ENCODE measurements at places on chromosomes 7 and 10.

- no peak for DNase-seq
Observed at GRCh38 chr10:119652361-119652730, 1.2 kb downstream of the BAG3 start.

DNA sequence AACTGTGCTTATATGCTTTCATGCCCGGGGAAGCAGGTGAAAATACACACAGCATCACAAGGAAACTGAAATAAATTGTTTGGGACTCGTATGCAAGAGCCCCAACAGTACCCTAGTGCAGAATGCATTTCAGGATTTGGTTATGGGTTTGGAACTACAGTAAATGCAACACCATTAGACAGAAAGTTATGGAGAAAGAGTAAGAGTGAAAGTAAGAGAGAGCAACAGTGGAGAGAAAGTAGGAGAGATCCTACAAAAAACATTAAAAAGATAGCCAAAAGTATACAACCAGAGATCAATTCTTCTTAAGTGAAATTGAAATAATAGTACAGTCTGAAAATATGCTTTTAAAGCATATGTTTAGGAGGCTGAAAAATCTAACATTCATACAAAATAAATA, 231.1 kb downstream of the TFEC start:
- DNase-seq = no peak

DNA sequence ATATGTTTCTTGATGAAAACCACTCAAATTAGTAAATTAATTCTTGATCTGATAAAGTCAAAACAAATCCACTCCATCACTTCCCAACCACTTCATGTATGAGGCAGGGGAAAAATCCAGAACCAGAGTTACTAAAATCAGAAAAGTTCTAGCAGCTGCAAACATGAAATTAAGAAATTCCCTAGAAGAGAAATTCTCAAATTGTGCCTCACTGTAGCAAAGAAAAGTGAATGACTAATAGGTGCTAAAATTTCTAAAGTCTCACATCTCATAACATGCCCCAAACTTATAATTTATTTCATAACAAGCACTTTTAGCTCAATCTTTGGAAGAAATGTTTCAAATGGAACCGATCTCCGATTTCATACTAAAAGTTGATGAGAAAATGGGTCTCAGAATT, 345.0 kb upstream of the AOAH start:
- DNase-seq = no peak

DNA sequence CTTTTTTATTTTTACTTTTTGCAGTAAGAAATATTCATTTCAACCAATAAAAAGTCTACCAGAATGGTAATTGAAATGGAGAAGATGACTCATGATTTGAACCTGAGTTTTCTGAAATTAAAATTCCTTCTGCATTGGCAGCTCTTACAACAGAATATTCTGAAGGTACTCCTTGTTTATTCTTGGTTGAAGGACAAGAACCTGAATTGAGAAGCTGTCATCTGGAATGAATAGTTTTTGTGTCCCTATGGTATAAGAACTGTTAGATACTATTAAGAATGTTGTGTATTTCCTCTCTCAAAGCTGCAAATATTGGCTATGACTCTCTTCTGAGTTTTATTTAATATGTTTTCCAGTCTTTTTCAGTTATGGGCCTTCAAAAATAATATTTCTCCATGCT, 56.1 kb downstream of the CDK1 start:
- no peak for DNase-seq

GRCh38 chr10:110363572-110364411, 59.1 kb upstream of the SMNDC1 start:
- DNase-seq = no peak

Measured in CD8-positive, alpha-beta T cell (primary cell).